ENCODE measurements at places on chromosomes 3 and 15.

DNA sequence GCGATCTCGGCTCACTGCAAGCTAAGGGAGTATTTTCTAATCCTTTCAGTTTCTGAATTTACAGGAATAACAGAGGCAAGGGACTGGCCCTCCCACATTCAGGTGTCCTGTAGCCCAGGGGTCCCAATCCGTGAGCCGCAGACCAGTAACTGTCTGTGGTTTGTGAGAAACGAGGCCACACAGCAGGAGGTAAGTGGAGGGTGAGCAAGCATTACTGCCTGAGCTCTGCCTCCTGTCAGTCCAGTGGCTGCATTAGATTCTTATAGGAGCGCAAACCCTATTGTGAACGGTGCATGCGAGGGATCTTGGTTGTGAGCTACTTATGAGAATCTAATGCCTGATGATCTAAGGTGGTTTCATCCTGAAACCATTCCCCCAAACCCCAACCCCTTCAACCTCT is 5.0 kb upstream of the IL17RC start:
- no peak for DNase-seq

- DNase-seq = no peak
Observed at GRCh38 chr3:11302444-11302843, 30.2 kb downstream of the ATG7 start.

GRCh38 chr3:6018456-6018855 is 830.9 kb downstream of the EDEM1 start:
- no peak for DNase-seq

GRCh38 chr15:81170511-81170910 is 26.2 kb upstream of the IL16 start:
- no peak for DNase-seq

DNA sequence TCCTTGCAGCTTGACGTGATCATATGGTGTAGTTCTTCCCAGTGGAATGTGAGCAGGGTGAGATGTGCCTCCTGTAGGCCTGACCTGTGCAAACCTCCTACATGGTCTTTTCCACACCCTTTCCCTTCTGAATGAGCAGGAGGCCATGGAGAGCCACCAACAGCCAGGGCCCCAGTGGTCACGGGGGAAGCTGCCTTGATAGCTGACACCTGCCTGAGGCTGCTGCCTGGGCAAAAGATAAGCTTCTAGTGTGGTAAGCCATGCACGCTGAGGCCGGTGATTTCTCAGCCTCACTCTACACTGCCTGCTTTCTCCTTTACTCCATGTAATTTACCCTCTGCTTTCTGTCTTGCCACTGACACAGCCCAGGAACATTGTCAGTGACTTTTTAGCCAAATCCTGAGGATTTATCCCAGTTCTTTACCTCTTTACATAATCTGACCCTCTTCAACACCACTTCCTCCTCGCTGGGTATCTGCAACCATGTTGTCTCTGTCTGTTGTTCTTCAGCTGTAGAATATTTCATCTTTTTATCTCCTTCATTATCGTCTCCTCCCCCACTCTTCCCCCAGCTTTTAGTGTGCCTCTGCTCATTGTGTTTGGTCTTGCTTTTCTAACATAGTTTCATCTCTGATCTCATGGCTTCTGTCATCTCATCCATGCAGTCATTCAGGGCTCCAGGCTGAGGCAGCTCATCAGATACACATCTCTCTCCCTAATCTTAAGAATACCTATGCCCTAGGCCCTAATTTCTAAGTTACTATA is 11.2 kb upstream of the KBTBD12 start:
- no peak for DNase-seq

- no peak for DNase-seq
Observed at GRCh38 chr3:196600359-196600758, 31.9 kb downstream of the FBXO45 start.

DNA sequence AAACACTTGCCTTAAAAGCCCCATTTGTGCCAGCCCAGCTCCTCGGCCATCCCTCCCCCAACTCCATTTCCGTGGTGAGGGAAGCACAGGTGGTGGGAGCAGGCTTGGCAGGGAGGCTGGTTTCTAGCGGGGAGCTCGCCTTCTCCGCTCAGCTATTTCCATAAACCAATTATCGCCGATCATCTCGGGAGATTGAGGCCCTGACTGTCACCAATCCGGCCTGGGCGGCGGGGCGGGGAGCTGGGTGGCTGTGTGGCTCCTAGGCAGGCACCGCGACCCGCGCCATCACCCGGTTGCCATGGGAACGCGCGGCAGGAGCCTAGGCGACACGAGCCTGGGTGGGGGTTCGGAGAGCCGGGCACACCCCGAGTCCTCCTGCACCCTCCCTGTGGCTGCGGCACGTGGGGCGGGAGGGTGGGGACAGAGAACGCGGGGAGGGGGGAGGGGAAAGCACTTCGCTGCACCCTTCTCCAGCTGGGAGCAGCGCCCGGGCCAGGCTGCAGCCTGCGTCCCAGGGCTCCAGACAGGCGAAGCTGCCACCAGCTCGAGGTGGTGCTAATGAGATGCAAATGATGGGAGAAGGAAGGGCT is 9.3 kb downstream of the CCDC33 start:
- DNase-seq = no peak

- no peak for DNase-seq
Observed at GRCh38 chr15:78127882-78128281, 3.4 kb downstream of the CIB2 start.

DNA sequence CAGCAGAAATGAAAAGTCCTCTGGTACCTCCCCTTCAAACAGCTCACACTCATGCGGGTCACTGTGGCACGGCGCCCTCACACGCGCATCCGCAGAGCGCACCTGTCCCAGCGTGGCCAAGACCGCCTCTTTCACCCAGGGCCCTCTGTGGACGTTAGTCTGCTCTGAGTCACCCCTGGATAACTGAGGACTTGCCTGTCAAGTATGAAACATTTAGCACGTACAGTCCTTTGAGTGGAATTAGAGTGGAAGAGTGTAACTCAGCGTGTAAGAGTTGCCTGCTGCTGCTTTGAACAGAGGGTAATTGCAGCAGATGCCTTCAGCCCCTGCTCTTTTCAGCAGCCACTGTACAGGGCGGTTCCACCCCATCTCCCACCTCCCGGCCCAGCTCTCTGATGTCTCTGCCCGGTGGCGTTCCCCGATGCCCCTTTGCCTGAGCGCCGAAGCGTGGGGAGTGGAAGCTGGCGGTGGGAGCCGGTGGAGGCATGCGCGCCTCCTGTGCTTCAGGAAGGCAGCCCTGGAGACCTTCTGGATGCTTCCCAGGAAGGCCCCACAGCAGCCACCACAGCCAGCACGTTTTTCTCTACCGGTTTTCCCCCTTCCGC is 23.0 kb downstream of the CPN2 start:
- DNase-seq = no peak

DNA sequence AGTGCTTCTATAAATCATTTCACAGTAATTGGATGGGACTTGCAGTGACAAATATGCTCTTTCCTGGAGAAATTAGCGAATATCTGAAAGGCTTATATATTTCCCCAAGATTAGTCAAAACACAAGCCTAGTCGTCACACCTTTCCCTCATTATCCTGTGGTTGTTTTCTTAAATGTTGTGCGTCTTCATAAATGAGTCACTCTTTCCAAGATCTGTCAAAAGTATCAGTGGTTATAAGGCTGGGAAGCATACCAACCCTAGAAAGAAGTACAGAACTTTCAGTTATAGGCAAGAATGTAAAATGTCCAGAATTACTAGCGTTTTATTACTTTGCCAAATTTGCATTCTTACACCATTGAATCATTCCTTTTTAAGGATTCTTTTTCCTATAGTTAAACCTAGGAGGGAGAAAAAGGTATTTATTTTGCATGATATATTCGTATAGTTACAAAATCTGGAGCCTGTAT is 33.6 kb downstream of the TMEM212 start:
- DNase-seq = no peak

- DNase-seq = no peak
Observed at GRCh38 chr3:147589016-147589415, 179.9 kb downstream of the ZIC1 start.

- no peak for DNase-seq
Observed at GRCh38 chr15:60392601-60392985, 5.2 kb downstream of the ANXA2 start.

GRCh38 chr3:143826296-143826695 is 22.0 kb downstream of the SLC9A9 start:
- DNase-seq = no peak

- no peak for DNase-seq
Observed at GRCh38 chr15:88032787-88033186, 223.8 kb downstream of the NTRK3 start.

DNA sequence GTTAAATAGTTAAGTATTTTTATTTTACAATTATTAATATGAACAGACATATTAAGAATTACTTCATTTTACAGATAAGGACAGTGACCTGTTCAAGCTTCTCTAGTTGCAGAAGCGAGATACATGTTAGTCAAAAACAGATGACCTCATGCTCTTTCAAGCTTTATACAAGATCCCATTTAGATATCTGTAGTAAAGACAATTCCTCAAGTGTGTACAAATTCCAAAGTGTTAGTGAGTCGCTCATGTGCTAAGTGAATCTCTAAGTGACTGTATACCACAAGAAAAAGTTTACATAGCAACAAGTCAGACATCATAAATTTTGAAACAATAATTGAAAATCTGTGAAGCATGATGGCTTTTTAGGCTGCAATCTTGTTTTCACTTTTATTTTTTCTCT is 293.8 kb downstream of the ROBO1 start:
- no peak for DNase-seq

DNA sequence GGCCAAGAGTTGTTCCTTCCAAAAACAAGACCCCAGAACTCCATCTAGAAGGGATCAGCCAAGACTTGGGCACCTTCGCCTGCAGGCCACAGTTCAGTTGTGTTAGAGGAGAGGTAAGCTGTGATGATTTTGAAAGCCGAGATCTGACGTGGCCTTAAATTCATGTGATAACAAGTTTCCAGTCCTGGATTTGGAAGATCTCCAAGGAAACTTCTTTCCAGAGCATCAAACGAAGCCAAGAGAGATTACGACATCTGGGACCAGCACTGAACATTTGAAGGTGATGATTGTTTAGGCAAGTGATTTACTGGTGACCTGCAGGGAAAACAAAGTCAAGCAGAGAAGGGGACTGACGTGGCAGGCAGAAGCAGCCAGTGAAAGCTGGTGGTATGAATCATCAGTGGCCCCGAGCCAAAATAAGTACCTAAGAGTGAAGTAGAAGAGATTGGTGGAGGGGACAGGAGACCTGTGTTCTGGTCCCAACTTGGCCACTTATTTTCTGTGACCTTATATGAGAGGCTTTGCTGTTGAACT is 339.0 kb upstream of the PROK2 start:
- no peak for DNase-seq

DNA sequence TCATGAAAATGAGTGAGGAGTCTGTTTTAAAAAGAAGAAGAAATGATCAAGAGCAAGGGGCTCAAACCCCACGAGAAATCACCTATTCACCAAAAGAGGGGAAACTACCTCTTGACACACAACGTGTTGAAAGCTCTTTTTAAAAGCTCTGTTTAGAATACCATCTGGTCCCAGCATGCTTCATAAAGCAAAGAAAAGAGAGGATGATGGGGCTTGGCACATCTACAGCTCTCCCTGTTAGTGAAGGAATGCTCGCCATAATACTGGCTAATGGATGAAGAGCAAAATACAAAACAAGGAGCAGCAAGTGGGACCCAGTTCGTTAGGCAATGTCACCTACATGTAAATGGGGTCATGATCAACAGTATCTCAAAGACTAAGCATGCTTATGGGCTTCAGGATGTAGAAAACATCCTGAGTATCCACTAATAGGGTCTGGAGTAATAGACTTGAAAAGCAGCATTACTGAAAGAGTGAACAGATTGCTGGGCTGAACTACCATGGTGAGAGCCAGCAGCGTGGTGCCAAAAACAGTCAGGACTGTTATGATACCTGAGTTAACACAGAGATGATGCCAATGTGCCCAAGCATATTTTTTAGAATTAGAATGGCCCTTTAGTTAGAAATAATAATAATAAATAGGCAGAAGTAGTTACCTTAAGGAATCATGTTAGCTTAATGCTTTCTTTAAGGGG is 159.7 kb upstream of the POU1F1 start:
- DNase-seq = no peak

DNA sequence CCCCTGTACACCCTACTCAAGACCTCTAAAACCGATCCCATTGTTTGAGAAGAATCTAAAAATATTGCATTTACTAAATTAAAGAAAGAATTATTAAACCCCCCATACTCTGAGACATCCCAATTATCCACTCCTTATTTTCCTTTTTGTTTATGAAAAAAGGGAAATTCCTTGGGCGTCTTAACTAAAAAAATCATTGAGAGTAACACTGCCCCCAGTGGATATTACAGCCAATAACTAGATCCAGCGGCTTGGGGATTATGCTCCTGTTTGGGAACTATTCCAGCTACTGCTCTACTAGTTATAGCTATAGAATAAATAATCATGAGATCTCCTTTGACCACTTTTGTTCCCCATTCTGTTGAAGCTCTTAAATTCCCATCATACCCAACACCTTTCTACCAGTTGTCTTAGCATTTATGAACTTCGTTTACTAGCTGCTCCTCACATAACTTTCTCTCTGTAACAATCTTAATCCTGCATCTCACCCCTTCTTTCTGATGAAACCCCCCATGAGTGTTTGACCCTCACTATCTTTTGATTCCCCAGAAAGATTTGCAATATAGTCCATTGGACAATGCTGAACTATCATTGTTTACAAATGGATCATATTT is 12.7 kb upstream of the CFAP91 start:
- no peak for DNase-seq

DNA sequence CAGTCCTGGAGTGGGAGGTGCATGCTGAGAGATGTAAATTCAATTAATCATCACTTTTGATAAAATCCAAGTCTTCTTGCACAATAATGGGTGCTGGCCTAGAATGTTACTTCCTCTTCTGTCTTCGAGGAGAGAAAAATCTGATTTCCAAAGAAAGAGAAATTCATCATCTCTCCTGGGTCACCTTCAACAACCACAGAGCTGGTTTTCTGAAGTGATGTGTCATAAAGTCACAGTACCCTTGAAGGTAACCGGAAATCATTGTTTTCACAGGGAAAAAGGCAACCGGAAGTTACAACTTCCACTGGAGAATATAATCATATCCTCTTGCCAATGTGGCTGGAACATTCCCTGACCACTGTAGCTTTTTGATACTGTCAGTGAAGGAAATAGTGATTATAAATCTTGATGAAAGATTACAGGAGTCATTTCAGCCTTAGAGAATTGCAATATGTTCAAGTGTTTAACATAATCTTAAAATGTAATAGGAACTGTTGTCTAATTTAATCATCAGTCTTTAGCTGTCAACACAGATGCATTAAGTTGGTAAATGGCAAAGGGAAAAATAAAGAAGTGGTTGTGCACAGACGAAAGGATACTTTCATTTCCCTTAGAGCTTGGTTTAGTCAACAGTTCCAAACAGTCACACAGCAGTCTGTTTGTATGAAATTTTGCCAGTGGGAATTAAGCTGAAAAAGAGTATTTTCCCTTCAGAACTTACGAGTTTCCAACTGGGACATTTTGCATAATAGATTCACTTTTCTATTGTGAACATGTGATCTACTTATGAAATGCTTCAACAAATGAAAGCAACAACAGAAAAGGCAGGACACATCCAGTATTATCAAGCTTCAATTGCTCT is 106.5 kb upstream of the SLC4A7 start:
- no peak for DNase-seq

DNA sequence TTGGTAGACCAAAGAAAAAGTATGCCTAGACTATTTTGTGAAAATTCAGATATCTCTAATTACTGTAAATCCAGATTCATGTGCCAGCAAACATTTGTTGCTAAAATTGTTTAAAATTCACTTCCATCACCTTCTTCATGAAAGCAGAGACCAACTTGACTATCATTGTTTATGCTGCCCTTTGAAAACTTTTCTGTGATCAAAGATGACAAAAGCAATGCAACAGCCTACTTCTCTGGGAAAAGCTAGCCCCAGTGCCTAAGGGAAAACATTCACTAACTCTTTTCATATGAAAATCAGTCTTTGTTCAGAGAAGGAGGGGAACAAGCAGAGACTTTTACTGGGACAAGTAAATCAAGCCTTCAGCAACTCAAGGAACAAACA is 178.0 kb upstream of the P2RY1 start:
- no peak for DNase-seq
